GM10248 (cell line): ENCODE measurements at places on chromosomes 16 and 17.
A peak's percentile ranks its signal among the peaks of the same experiment; 100 is the strongest.

- no peak for DNase-seq
Measured at GRCh38 chr17:5284681-5285080, 2.6 kb downstream of the RABEP1 start.

DNA sequence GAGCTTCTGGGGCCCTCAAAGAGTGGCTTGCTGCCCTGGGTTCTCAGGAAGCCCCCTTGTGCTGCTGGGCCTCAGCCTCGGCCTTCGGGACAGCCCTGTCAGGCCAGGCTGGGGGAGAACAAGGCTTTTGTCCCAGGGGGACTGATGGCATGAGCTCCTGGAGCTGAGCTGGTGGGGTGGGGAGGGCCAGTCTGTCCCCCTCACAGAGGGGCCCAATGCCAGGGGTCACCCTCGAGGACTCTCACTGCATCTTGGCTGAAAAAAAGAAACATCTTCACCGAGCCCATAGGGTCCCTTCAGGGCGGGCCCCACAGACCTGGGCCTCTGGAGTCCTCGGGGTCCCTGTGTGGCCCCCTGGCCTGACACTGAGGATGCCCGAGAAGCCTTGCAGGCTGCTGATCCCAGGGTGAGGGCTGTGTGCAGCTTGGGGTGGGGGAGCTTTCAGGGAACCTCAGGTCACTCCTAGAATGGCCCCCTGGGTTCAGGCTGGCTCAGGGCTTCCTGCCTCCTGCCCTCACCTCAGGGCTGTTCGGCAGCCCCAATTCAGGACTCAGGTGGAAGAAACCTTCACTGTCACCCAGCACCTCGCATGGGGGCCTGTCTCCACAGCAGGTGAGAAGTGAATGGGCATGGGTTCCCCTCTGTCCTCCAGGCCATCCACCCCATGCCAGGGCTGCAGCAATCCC lies 90.5 kb downstream of the TNFRSF13B start:
- no peak for DNase-seq

- DNase-seq = peak; percentile 93
Measured at GRCh38 chr16:58684354-58685083, at the start of gene SLC38A7. SLC38A7 (minus strand) TSS chr16:58684770; CDS start chr16:58680126, 4,644 bp downstream.

DNA sequence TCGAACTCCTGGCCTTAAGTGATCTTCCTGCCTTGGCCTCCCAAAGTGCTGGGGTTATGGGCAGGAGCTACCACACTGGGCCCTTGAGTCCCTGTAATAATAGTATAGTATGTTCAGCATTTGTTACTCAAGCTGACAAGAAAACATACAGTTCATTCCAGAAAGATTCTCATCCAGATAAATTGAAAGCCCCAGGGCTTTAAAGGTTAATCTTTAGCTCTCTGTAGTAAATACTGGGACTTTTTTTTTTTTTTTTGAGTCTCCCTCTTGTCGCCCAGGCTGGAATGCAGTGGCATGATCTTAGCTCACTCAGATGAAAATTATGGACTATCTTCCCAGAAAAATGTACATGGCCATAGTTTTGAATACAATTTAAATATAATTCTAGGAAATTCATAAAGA lies 11.0 kb downstream of the BRCA1 start:
- no peak for DNase-seq

DNA sequence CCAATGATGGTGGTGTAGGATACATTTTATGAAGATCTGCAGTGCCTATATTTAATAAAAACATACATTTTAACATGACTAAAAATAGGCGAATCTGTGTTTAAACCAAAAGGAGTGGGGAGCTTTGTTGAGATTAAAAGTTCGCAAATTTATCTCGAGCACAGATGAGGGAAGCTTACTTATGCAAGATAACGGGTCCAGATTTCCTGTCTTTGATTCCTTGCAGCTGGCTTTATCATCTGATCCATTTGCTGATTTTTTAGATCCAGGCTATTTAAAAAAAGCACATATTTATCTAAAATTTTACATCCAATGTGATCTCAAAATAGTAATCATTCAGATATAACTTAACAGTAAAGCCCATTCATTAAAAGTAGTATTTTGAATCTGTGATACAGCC lies 57.0 kb upstream of the INTS2 start:
- no peak for DNase-seq

DNA sequence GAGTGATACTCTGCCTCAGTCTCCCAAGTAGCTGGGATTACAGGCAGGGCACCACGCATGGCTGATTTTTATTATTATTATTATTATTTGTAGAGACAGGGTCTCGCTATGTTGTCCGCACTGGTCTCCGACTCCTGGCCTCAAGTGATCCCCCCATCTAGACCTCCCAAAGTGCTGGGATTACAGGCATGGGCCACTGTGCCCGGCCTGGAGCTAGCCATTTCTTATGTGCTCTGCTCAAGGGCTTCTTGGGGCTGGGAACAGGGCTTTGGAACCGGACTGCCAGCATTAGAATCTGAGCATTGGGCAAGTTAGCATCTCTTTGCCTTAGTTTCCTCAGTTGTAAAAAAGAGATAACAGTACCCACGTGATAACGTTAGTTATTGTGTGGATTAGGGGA lies 111.3 kb downstream of the C16orf78 start:
- no peak for DNase-seq

DNA sequence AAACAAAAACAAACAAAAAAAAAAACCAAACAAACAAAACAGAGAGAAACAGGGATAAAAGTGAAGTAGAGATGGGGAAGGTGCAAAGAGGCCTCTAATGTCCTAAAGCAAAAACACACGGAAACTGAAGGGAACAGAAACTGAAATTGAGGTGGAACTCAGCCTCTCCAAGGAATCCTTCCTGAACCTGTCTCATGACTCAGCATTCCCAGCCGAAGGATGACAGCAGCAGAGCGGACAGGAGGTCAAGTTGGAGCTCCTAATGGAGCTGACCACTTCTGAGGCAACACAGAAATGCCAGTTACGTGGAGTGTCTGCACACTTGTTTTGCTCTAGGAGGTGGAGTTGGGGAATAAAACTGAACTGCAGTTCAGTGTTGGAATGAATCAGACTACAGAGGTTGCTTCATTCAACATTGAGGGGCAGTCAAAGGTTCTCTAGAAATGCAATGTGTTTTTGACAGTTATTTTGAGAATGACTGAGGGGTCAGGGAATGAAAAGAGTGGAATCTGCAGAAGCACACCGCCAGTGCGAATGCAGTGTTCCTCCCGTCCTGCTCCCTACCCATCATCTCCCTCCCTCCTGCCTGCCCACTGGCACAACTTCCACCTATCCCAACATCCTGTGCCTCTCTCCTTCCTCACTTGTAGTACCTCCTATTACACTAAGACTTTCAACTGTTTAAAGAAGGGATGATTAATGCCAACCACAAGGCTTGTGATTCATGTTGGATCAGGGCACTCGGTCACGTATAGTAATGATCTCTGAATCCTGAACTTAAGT lies 6.3 kb downstream of the UBE2O start:
- no peak for DNase-seq
